NCI-H2107 (cell line): ENCODE measurements at places on chromosomes 5 and 9.

DNA sequence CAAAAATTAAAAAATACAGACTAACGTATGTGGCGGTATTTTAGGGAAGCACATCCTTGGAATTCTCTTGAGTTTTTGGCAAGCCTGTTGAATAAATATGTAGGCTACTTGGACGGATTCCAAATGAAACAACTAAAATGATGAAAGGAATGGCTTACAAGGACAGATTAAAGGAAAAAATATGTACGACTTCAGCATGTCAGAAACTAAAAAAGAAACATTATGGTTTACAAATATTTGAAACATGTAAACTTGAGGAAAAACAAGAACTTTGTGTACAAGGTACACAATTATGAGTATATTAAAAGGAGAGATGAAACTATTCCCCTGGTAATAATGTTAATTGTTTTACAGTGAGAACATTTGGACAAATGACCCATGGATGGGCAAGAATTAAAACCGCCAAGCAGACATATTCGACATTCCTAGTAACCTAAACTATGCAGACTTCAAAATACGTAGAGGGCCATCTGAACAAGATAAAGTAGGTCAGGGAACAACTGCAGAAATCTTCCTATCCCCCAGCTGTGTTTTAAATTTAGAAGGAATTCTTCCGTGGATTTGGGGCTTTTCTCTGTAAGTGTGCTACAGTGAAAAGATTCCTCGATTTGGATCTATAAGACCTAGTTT, 12.5 kb downstream of the EDIL3 start:
- no peak for DNase-seq

DNA sequence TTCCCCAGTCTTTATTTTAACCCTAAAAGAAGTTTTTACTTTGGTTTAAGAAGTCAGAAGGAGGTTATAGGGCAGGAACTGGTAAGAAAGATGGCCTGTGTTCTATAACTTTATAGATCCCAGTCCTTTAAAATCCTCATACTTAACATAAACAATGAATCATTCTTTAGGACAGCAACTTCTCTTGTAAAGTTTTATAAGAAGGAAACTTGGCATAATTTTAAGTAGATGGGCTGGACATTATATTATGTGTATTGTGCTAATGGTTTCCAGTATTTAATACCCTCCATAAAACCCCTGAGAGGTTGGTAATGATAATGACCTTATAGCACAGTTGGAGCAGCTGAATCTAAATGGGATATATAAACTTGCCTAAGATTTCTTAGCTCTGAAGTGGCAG, 247.2 kb downstream of the FAM170A start:
- DNase-seq, result no peak

GRCh38 chr9:98929071-98929470, 14.6 kb upstream of the COL15A1 start:
- no peak for DNase-seq

DNA sequence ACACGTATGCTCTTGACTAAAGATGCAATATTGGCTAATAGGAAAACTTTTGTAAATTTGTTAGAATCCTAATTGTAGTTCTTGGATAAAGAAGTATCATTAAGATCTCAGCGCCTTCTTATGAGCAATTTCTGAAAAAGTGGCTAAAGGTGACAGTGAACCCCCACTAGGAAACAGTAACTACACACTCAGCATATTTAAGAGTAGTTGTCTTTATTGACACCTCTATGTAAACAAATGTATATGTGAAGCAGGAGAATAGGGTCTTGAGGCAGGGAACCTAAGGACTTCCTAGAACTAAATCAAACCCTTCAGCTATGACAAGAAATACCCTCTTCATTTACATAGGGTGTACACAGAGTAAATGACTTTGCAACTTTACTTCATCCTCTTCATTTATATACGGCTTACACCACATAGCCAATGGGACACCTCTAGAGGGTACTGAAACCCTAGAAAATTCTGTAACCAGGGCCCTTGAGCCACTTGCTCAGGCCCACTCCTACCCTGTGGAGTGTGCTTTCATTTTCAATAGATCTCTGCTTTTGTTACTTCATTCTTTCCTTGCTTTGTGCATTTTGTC, 2.8 kb downstream of the NIPSNAP3A start:
- no peak for DNase-seq

DNA sequence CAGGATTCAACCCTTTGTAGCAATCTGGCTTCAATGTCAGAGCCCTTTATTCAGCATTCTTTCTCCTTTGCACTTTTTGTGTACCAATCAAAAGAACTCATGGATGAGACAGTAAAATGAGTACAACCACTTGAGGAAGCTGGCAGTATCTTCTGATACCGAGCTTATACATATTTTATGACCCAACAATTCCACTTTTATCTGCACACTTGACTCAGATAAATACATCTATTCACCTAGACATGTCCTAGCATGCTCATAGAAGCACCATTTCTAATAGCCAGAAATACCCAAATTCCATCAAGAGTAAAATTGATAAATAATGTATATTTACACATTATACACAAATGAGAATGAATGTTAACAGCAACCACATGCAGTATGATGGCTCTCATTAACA, 111.2 kb upstream of the PTGER4 start:
- DNase-seq, result no peak

DNA sequence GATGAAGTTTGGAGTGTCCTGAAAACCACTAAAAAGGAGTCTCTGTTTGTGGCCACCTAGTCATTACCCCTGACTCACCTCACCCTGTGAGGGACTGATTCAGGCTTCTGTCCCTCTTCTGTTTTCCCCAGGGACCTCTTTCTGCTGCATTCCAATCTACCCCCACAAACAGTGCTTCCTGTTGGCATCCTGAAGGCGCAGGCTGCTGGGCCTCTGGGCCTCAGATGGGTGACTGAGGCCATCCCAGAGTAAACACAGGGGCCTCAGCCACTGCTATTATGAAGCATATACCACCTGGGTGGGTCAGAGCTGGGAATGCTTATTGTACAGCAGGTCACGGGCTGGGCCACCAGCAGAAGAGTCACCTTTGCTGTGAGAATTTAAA, 20.0 kb downstream of the MORN5 start:
- no peak for DNase-seq

DNA sequence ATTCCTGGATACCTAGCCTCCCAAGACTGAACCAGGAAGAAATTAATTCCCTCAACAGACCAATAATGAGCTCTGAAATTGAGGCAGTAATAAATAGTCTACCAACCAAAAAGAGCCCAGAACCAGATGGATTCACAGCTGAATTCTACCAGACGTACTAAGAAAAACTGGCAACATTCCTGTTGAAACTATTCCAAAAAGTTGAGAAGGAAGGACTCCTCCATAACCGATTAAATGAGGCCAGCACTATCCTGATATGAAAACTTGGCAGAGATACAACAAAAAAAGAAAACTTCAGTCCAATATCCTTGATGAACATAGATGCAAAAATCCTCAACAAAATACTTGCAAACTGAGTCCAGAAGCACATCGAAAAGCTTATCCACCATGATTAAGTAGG, 392.5 kb upstream of the GRAMD2B start:
- DNase-seq, result no peak

GRCh38 chr9:18606281-18606680, 132.3 kb downstream of the ADAMTSL1 start:
- DNase-seq, result no peak

GRCh38 chr5:119187776-119188529, 117.1 kb downstream of the DMXL1 start:
- DNase-seq, result no peak

- DNase-seq, result no peak
Observed at GRCh38 chr5:125160787-125161502, 414.5 kb upstream of the ZNF608 start.

DNA sequence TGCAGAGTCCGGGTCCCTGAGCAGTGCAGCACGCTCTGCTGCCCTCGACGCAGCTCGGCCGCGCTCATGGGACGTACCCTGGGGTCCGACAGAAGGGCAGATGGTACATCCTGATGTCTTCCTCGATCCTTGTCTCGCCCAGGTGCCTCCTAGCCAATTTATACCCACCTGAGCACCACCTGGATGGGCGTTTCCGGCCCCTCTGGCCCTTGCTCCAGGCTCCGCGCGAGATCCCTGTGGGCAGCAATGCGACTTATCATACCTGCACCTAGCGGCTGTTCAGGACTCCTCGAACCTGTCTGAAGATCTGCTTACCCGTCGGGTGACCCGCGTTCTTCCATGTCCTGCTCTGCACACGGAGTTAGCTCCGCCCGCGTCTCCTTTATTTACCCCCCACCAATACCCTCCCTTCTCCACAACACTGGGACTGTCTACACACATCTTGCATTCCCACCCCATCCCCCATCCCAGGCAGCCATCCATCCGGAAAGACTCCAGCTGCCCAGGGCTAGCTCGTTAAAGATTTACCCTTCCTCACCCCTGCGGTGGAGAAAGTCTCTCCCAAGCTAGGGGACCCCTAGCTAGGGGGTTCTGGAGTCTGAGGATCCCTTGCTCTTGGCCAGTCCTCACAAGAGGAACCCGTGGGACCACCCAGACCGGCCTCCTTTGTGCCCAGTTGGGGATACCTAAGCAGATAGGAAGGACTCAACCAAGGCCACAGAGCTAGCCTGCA, at the start of gene KIF12:
TSS of gene KIF12 (minus strand) at position 357 of the 733 bp plus-strand sequence. CDS start at position 341, 16 bp downstream.
- DNase-seq, result no peak

DNA sequence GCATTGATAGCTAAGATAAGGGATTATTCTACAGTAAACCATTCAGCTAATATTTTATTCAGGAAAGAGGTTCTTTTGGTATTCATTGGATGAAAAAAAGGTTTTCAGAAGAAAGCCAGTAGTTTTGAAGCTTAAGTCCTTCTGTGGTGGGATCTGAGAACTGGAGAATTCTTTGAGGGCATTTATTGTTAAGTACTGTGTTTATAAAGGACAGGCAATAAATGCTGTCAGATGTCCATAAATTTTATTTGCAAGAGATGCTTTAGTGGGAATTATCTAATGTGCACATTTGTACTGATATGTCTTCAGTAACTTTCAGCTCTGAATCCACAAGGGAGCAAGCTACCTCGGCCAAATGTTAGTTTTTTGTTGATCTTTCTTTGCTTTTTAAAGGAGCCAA, 321.3 kb downstream of the MARCHF11 start:
- no peak for DNase-seq

GRCh38 chr5:66597183-66597757, 1.1 kb downstream of the MAST4 start:
- DNase-seq, result no peak

DNA sequence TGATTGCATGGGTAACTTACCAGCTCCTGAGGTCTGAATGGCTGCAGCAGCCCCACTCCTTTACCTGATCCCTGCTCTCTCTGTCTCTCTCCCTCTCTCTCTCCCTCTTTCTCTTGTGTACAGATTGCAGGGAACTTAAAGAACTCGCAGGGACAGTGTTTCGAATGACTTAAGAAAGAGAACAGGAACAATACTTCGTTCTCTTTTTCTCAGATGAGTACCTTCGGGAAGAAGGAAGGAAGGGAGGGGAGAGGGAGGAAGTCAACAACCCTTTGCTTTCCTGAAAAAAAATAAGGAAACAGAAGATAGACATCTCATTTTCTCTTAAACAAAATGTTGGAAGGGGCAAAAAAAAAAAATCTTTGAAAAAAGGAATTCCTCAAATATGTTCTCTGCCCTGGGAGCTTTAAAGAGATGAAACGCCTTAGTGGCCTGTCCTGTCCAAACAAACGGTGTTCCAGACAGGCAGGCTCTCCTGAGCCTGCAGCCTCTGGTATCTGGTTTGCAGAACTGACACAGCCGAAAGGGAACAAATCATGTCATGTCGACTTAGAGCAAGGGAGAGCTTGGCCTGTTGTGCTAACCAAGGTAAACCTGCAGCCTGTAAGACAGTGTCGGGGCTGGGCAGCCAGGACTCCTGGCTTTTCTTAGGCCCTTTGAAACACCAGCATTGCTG, at the start of gene ZNF366:
TSS of gene ZNF366 (minus strand) at position 180 of the 676 bp plus-strand sequence. CDS start 45,914 bp downstream, outside the sequence.
- no peak for DNase-seq

GRCh38 chr5:72010430-72010829, 96.8 kb upstream of the MAP1B start:
- no peak for DNase-seq

DNA sequence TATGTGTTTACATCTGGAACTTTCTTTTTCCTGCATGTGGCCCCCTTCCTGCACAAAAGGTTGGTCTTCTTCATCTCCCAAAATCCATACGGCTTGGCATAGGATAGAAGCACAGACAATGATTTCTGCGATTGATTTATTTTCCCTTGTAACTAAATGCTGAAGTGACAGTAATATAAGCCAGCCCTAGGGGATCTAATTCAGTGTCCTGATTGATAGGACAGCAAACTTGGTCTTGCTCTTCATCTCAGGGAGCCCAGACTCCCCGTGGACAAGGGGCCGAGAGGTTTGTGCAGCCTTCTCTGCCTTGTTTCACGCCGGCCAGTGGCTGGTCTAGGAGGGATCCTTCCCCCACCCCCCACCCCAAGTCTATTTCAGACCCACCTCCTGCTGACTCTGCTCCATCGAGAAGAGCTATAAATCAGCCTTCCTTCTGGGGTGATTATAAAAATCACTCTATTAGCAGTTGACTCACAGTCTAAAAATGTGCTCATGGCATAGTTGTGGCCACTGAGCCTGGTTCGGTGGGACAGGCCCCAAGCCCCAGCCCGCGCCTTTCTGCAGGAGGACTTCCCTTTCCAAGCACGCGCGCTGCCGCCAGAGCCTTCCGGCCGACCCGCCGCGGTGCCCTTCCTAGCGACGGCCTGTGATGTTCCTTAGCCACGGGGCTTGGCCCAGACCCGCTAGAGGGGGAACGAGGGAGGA, 89.8 kb upstream of the COL5A1 start:
- DNase-seq, result no peak

- DNase-seq, result no peak
Observed at GRCh38 chr5:176735383-176736265, 74.7 kb upstream of the UNC5A start.

- no peak for DNase-seq
Observed at GRCh38 chr9:21265421-21266189, 25.8 kb upstream of the IFNA14 start.

- no peak for DNase-seq
Observed at GRCh38 chr5:80060966-80061365, 25.8 kb downstream of the THBS4 start.

- no peak for DNase-seq
Observed at GRCh38 chr9:136348691-136349090, 14.9 kb downstream of the DNLZ start.

DNA sequence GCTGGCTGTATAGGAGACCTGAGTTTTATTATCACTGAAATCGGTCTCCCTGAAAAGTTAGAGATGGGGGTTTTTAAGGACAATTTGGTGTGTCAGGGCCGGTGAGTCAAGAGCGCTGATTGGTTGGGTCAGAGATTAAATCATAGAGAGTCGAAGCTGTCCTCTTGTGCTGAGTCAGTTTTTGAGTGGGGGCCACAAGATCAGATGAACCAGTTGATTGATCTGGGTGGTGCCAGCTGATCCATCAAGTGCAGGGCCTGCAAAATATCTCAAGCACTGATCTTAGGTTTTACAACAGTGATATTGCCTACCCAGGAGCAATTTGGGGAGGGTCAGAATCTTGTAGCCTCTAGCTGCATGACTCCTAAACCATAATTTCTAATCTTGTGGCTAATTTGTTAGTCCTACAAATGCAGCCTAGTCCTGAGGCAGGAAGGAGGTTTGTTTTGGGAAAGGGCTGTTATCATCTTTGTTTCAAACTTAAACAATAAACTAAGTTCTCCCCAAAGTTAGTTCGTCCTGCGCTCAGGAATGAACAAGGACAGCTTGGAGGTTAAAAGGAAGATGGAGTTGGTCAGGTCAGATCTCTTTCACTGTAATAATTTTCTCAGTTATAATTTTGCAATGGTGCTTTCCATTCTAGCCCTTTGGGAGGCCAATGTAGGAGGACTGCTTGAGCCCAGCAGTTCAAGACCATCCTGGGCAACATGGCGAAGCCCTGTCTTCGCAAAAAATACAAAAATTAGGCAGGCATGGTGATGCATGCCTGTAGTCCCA, 31.6 kb upstream of the RFK start:
- DNase-seq, result no peak
